Parietal lobe (tissue), 2 donors: ENCODE measurements at places on chromosomes 4 and X. TPM values are rescaled to one million over a fixed set of nuclear protein-coding genes. Genes with fewer than 3 reads are reported as not detected.

The GPM6B gene
- total RNA-seq = 362 TPM

The ZNF518B gene
- total RNA-seq = 100 TPM

The USP17L5 gene
- total RNA-seq = not detected

The NKX6-1 gene
- total RNA-seq = not detected

The HTRA3 gene
- 1.3 TPM for total RNA-seq

The ZNF711 gene
- total RNA-seq = 148 TPM

The NUDT10 gene
- total RNA-seq = 36.3 TPM

The FGFBP1 gene
- total RNA-seq = not detected

The SPANXN5 gene
- not detected for total RNA-seq

The CXCL3 gene
- not detected for total RNA-seq

The EXOC1L gene
- total RNA-seq = not detected

The BRS3 gene
- total RNA-seq = not detected

The KLKB1 gene
- total RNA-seq = not detected

The CDX4 gene
- total RNA-seq = not detected

The MAGEC2 gene
- not detected for total RNA-seq

The DCX gene
- total RNA-seq = 544 TPM

The TMPRSS11A gene
- total RNA-seq = not detected

The KCTD8 gene
- total RNA-seq = 1.6 TPM

The TET2 gene
- 73.2 TPM for total RNA-seq

The PRRG3 gene
- 15.0 TPM for total RNA-seq

The STPG2 gene
- total RNA-seq = 4.1 TPM

The BEND4 gene
- total RNA-seq = 16.9 TPM

The UPF3B gene
- 10.0 TPM for total RNA-seq

The SCRG1 gene
- 3.1 TPM for total RNA-seq

The CTAG2 gene
- total RNA-seq = not detected

The CFP gene
- total RNA-seq = 1.3 TPM

The NONO gene
- total RNA-seq = 372 TPM

The DGAT2L6 gene
- not detected for total RNA-seq

The PPP4R3C gene
- not detected for total RNA-seq

The CD40LG gene
- not detected for total RNA-seq

The HAUS3 gene
- total RNA-seq = 35.1 TPM

The ZAR1 gene
- 0.94 TPM for total RNA-seq

The TRAM1L1 gene
- 21.6 TPM for total RNA-seq

The POLN gene
- total RNA-seq = 7.8 TPM

The HTR2C gene
- total RNA-seq = 2.8 TPM

The DRD5 gene
- 0.63 TPM for total RNA-seq

The FOXR2 gene
- total RNA-seq = not detected

The UBE2D3 gene
- total RNA-seq = 292 TPM

The SLITRK2 gene
- 9.4 TPM for total RNA-seq

The BTK gene
- total RNA-seq = 0.94 TPM

The TIGD2 gene
- total RNA-seq = 11.3 TPM

The CXCL1 gene
- total RNA-seq = not detected

The FREM3 gene
- not detected for total RNA-seq

The S100G gene
- not detected for total RNA-seq

The UNC5C gene
- total RNA-seq = 25.7 TPM

The TXK gene
- 2.8 TPM for total RNA-seq

The ADH1C gene
- not detected for total RNA-seq
